Left ventricle myocardium inferior (tissue), 1 donor: ENCODE measurements at places on chromosomes 3 and 15.

- no peak for DNase-seq
Measured at GRCh38 chr3:126377211-126377610, 17.5 kb upstream of the CFAP100 start.

DNA sequence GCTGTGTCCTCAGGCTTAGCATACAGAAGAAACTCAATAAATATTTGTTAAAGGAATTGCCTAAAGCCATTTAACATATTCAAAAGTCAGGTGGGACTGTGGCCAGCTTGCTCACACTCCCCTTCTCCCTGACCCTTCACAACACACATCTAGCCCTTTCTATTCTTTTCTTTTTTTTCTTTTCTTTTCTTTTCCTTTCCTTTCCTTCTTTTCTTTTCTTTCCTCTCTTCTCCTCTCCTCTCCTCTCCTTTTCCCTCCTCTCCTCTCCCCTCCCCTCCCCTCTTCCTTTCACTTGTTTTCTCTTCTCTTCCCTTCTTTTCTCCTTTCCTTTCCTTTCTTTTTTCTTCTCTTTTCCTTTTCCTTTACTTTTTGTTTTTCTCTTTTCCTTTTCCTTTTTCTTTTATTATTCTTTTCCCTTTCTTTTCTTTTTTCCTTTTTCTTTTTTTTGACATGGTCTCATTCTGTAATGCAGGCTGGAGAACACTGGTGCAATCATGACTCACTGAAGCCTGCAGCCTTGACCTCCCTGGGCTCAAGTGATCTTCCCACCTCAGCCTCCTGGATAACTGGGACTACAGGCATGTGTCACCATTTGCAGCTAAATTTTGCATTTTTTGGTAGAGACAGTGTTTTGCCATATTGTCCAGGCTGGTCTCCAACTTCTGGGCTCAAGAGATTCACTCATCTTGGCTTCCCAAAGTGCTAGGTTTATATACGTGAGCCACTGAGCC, 377.8 kb downstream of the GRM7 start:
- DNase-seq = no peak

DNA sequence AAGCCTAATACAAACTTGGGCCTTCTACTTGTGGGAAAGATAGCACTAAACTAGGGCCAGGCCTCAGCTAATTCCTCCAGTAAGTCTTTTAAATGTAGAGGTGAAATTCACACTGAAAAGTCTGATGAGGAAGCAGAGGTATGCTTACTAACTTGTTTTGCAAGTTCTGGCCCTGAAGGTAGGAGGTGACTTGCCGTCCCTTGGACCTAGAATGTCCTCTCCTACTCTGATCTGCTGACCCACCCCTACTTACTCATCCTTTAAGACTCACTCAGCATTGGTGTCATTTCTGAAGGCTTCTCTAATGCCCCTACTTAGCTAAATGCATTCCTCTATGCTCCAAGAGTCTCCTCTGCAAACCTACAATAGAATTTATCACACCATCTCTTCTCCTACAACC, 19.4 kb downstream of the RIOX2 start:
- no peak for DNase-seq

- no peak for DNase-seq
Measured at GRCh38 chr3:150751781-150752263, 11.1 kb downstream of the SIAH2 start.

GRCh38 chr15:74994685-74995084, 678 bp upstream of the SCAMP5 start:
- DNase-seq = no peak

DNA sequence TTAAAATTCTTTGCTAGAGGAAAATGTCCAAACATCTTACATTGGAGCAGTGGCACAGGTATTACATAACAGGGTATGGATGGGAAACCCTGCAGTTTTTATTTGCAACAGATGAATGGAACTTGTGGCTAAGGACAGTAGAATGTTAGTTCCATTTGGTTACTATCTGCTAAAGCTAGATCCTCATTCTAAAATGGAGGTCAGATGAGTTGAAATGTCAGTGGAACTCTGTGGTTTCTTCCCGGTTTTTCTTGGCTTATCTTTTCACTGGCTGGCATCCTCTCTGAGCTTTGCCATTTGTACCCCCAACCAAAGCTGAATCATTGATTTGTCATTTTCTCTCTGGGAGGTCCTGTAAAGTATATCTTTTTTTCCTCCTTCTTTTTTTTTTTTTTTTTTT, 68.9 kb downstream of the ARMC8 start:
- no peak for DNase-seq

GRCh38 chr3:174821477-174821876, 37.7 kb upstream of the NAALADL2 start:
- DNase-seq = no peak

- DNase-seq = peak; percentile 68
Measured at GRCh38 chr15:40957581-40958051, 4.3 kb downstream of the CHAC1 start.

DNA sequence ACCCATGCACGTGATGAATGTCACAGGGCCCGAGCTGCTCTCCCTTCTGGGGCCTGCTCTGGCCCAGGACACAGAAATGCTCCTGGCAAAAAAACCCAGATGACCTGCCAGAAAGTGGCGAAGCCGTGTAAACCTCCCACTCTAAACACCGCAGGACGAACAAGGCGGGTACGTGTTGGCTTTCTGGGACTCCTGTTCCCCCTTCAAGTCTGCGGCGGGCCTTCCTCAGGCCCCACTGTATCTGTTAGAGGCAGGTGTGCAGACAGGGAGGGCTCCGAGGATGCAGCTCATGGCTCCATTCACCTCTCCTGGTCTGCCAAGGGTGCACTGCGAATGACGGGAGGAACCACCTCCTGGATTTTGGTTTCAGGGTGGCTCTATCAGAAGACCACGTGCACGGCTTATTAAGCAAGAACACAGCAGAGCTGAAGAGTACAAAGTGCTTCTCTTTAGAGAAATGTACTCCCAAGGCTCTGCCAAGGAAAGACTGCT, 173.8 kb downstream of the ADAMTS17 start:
- DNase-seq = peak; percentile 24

GRCh38 chr15:34055868-34056595, 17.0 kb upstream of the AVEN start:
- no peak for DNase-seq

- DNase-seq = no peak
Measured at GRCh38 chr15:68574046-68574445, 4.7 kb upstream of the CORO2B start.

DNA sequence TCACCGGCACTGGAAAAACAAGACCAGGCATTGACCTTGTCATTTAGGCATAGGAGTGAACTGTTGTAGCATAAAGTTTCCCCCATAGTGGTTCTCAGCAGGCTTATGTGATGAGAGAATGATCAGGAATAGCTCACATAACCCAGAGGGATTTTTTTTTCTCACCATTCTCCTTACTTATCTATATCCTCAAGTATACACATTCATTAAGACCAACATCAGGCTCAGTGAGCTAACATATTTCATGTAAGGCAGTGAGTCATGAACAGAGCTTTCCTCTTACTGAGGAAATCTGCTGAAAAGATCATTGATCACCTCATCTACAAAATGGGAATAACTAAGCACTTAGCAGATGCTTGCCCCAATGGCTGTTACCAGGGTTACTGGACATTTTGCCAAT, 396.6 kb upstream of the TMCO5A start:
- no peak for DNase-seq

- peak; percentile 44 for DNase-seq
Measured at GRCh38 chr3:53161820-53162671, 1.0 kb downstream of the PRKCD start.

- DNase-seq = no peak
Measured at GRCh38 chr15:56968256-56968655, 49.8 kb downstream of the TCF12 start.
